ENCODE measurements at places on chromosomes 2 and 18. TPM values are rescaled to one million over a fixed set of nuclear protein-coding genes. Genes with fewer than 3 reads are reported as not detected.

GRCh38 chr2:229731916-229732315, 17.6 kb upstream of the DNER start:
- H3K27ac ChIP-seq = no peak overlapping the region
- H3K4me1 ChIP-seq = no peaks in the 10 kb centered on the region
- H3K36me3 ChIP-seq = no peaks in the 10 kb centered on the region

- peak overlapping the region; percentile 89 for H3K27ac ChIP-seq
- peak; percentile 57 for DNase-seq
- H3K27me3 ChIP-seq = no peaks in the 10 kb centered on the region
- H3K4me1 ChIP-seq = peaks cover 47% of the 10 kb centered on the region
- peak overlapping the region; percentile 91 for H3K4me3 ChIP-seq
These were observed 1.2 kb downstream of the ASAP2 start for GRCh38 chr2:9207641-9208311.

DNA sequence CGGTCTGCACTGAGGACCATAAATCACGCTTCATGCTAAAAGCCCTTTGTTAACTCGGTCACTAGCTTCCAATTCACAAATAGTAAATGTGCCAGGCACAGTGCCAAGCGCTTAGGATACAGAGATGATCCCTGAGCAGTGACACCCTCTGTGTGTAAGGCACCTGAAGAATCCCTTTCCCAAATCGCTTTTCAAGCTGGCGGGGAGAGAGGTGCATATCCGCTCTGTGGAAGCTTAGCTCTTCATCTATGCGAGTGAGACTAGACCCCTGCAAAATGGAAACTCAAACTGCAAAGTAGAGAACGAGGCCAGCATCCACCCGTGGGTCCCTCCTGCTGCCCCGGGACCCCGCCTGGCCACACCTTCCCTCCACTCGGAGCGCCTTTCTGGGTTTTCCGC, 2.4 kb downstream of the PIEZO2 start:
- no peaks in the 10 kb centered on the region for H3K27me3 ChIP-seq
- peaks cover 60% of the 10 kb centered on the region for H3K4me1 ChIP-seq
- no peak for DNase-seq
- peak overlapping the region; percentile 45 for H3K27ac ChIP-seq
- peaks cover 6% of the 10 kb centered on the region for H3K36me3 ChIP-seq

DNA sequence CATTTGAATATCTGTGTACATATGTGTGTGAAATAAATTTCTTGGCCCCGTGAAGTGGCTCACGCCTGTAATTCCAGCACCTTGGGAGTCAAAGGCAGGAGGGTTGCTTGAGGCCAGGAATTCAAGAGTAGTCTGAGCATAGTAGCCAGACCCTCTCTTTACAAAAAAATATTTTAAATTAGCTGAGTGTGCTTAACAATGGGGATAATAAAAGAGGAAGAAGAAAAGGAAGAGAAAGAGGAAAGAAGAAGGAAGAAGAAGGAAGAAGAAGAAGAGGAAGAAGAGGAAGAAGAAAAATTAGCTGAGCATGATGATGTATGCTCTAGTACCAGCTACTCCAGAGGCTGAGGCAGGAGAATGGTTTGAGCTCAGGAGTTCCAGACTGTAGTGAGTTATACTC, 52.1 kb upstream of the XPO1 start:
- peaks cover 30% of the 10 kb centered on the region for H3K27me3 ChIP-seq
- no peak overlapping the region for H3K4me3 ChIP-seq
- peaks cover 2% of the 10 kb centered on the region for H3K36me3 ChIP-seq
- DNase-seq = no peak
- no peak overlapping the region for H3K27ac ChIP-seq
- no peaks in the 10 kb centered on the region for H3K4me1 ChIP-seq

DNA sequence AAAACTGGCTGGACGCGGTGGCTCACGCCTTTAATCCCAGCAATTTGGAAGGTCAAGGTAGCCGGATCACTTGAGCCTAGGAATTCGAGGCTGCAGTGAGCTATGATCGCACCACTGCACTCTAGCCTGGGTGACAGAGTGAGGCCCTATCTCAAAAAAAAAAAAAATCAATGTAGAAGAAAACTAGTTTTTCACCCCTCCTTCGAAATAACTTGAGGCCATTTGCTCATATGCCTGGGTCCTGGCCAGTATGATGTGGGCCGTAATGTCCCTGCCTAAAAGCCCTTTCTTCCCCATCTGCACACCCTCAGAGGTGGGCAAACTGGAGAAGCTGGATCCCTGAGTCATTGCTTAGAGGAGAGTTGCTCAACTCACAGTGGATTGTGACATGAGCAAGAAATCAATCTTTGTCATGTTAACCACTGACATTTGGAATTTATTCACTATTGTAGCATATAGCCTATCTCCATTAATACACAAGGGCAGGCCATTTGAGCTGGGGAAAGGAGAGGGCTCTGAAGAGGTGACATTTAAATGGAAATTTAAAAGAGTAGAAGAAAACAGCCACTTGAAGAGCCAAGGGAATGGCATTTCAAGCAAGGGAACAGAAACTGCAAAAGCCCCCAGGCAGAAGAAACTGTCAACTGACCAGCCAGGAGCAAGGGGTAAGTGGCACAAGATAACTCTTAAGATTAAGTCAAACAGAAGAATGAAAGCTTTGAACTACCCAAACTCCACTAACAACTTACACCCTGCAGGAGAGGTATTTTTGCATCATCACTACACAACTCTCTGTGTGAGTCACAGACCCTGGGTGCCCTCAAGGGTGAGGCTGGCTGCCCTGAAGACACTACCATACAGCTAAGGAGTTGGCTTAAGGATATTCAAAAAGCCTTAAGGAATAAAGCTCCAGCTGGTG, 7.6 kb upstream of the METTL21A start:
- H3K4me1 ChIP-seq = peaks cover 5% of the 10 kb centered on the region
- H3K27ac ChIP-seq = no peak overlapping the region
- no peak overlapping the region for H3K4me3 ChIP-seq
- no peak for DNase-seq
- no peaks in the 10 kb centered on the region for H3K27me3 ChIP-seq
- H3K36me3 ChIP-seq = no peaks in the 10 kb centered on the region

DNA sequence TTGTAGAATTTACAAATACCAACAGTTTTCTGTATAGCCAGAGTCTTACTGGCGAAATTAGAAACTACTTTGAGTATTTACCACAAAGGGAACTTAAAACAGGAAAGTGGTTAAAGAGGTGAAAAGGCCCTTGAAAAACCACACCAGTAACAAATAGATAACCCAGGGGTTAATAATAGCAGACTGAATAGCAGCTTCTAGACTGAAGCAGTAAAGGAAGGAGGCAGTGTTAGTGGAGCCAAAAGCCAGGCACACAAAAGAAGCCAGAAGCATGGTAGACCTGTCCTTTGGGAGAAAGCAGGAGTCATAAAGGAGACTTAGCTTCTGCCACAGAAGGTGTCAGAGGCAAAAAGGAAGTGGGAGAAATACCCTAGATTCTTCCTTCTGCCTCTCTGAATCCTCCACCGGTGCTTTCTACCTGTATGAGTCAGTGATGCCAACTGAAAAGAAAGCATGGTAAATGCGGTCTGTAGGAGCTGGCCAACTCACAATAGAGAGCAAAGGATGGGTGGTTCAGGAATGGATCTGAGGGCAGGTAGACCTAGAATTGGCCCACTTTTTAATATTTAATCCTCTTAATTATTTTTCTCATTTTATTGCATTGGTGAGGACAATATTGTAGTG, 97.3 kb downstream of the ARL6IP6 start:
- no peak overlapping the region for H3K27ac ChIP-seq
- no peaks in the 10 kb centered on the region for H3K4me1 ChIP-seq
- H3K4me3 ChIP-seq = no peak overlapping the region
- no peaks in the 10 kb centered on the region for H3K36me3 ChIP-seq
- DNase-seq = no peak

DNA sequence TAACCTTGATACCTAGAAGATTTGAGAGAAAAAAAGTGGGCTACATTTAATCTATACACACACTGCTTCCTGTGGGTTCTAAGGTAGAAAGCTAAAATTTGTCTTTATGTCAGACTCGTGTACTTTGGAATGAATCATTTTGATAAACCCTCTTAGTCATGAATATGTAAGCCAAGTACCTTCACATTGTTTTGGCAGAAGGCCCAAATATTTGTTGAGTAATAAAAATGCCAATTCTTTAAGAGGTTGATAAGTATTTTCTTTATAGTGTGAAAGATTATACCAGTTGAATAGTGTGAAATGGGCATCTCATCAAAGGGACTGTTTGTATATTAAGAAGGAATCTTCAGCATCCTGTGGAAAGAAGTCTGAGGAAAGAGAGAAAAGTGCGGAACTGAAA, 1464.7 kb upstream of the ZEB2 start:
- H3K27ac ChIP-seq = no peak overlapping the region
- no peak for DNase-seq
- no peaks in the 10 kb centered on the region for H3K27me3 ChIP-seq
- peaks cover 4% of the 10 kb centered on the region for H3K4me1 ChIP-seq
- no peaks in the 10 kb centered on the region for H3K36me3 ChIP-seq
- no peak overlapping the region for H3K4me3 ChIP-seq

- H3K4me3 ChIP-seq = no peak overlapping the region
- H3K4me1 ChIP-seq = no peaks in the 10 kb centered on the region
- no peaks in the 10 kb centered on the region for H3K27me3 ChIP-seq
- no peaks in the 10 kb centered on the region for H3K36me3 ChIP-seq
- H3K27ac ChIP-seq = no peak overlapping the region
These were observed 62.9 kb downstream of the MSTN start for GRCh38 chr2:189999661-190000060.

GRCh38 chr18:6207941-6208340, 206.8 kb downstream of the L3MBTL4 start:
- no peaks in the 10 kb centered on the region for H3K4me1 ChIP-seq
- H3K27ac ChIP-seq = no peak overlapping the region
- no peaks in the 10 kb centered on the region for H3K36me3 ChIP-seq
- no peaks in the 10 kb centered on the region for H3K27me3 ChIP-seq
- no peak for DNase-seq

- H3K4me1 ChIP-seq = peaks cover 55% of the 10 kb centered on the region
- H3K27ac ChIP-seq = peak overlapping the region; percentile 87
These were observed 7.3 kb downstream of the ALPP start for GRCh38 chr2:232385660-232386489.

GRCh38 chr2:75424936-75425619, 135.7 kb downstream of the EVA1A start:
- H3K4me3 ChIP-seq = no peak overlapping the region
- no peaks in the 10 kb centered on the region for H3K4me1 ChIP-seq
- DNase-seq = no peak
- no peaks in the 10 kb centered on the region for H3K36me3 ChIP-seq
- peaks cover 57% of the 10 kb centered on the region for H3K27me3 ChIP-seq

GRCh38 chr18:37869051-37869450, 303.5 kb upstream of the CELF4 start:
- no peaks in the 10 kb centered on the region for H3K4me1 ChIP-seq
- no peak overlapping the region for H3K4me3 ChIP-seq
- no peak overlapping the region for H3K27ac ChIP-seq
- no peaks in the 10 kb centered on the region for H3K36me3 ChIP-seq
- no peak for DNase-seq

- no peaks in the 10 kb centered on the region for H3K36me3 ChIP-seq
- peaks cover 4% of the 10 kb centered on the region for H3K27me3 ChIP-seq
- H3K4me3 ChIP-seq = no peak overlapping the region
These were observed 52.2 kb upstream of the ABCA12 start for GRCh38 chr2:215190588-215190987.

DNA sequence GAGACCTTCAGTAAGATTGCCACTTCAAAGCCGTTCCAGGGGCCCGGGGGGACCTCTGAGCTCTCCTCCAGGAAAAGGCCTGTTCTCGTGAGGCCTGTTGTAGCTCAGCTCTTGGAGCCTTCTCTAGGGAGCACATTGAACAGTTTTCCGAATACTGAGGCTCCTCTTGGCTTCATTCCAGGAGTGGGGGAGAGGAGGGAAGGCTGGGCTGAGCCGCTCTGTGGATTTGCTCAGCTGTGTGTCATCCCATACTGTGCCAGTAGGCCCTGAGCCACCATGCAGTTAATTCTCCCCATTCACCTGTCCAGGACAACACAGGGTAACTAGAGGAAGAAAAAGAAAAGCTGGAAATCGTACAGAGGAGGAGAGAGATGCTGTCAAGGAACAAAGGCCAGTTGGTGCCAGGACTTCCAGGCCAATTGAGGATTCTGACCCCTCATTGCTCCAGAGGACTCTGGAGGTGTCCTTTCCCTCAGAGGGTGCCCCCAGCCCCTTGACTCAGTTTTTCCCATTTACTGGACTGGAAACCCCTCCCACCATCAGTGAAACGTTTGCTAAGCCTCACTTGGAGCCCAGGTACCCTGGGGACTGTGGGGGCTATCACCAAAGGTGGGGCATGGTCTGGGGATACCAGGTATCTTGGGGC, 41.4 kb downstream of the HS1BP3 start:
- DNase-seq = no peak
- H3K27ac ChIP-seq = no peak overlapping the region

DNA sequence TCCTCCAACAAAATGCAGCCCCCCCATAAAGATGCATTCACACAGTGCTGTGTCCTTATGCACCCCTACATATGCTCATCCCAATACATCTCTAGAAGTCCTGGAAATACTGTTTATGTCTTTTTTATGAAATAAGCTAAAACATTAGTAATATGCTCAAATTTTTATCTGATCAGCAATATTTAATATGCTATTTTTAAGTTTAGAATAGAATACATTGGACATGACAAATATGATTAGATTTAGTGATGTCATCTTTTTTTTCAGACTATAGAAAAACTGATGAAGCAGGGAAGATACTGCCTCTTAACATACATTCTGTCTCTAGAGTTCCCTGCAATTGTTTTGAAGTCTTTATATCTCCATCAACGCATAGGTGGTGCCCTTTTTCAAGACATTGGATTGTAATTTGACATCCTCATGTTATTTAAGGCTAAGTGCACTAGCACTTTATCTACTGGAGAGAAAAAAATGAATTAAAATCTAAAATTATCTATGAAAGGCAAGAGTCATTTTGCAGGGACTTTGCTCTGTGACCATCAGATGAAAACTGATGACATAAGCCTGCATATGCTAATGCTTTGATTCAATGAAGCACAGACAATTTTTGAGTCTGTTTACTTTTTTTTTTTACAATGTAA, 395.3 kb downstream of the LPIN1 start:
- no peak overlapping the region for H3K4me3 ChIP-seq
- peaks cover 6% of the 10 kb centered on the region for H3K27me3 ChIP-seq
- no peaks in the 10 kb centered on the region for H3K36me3 ChIP-seq
- H3K27ac ChIP-seq = no peak overlapping the region
- peaks cover 5% of the 10 kb centered on the region for H3K4me1 ChIP-seq
- DNase-seq = no peak

- DNase-seq = no peak
- no peaks in the 10 kb centered on the region for H3K4me1 ChIP-seq
- H3K4me3 ChIP-seq = no peak overlapping the region
- H3K36me3 ChIP-seq = peaks cover 27% of the 10 kb centered on the region
These were observed 29.6 kb upstream of the ENOSF1 start for GRCh38 chr18:741931-742512.

GRCh38 chr2:73185965-73186364, 16.4 kb upstream of the NOTO start:
- no peak for DNase-seq
- no peaks in the 10 kb centered on the region for H3K4me1 ChIP-seq
- no peaks in the 10 kb centered on the region for H3K36me3 ChIP-seq
- H3K4me3 ChIP-seq = no peak overlapping the region

- no peaks in the 10 kb centered on the region for H3K27me3 ChIP-seq
- no peak overlapping the region for H3K4me3 ChIP-seq
- DNase-seq = no peak
These were observed 695.6 kb downstream of the TSN start for GRCh38 chr2:122451040-122451439.

Gene SCG2
- 132 TPM for total RNA-seq

Gene SATB2
- total RNA-seq = 11.6 TPM

Gene HEATR5B
- total RNA-seq = 19.0 TPM

Gene CD207
- not detected for total RNA-seq

Gene SCN7A
- not detected for total RNA-seq

Gene EMILIN1
- total RNA-seq = 212 TPM

Gene NPHP1
- 3.6 TPM for total RNA-seq

Gene LDAH
- 28.0 TPM for total RNA-seq

Gene NEU2
- not detected for total RNA-seq
